ENCODE measurements at places on chromosomes 2 and 18. TPM values are rescaled to one million over a fixed set of nuclear protein-coding genes. Genes with fewer than 3 reads are reported as not detected.

The CCDC142 gene
- 31.1 TPM for total RNA-seq

The IGFBP5 gene
- total RNA-seq = 59.3 TPM

The NEB gene
- 3.2 TPM for total RNA-seq

The RAB17 gene
- total RNA-seq = under 0.01 TPM

The HOXD11 gene
- total RNA-seq = not detected

The MBD2 gene
- 28.1 TPM for total RNA-seq

The TEKT4 gene
- 2.5 TPM for total RNA-seq

The G6PC2 gene
- total RNA-seq = not detected

The CRACDL gene
- 3.7 TPM for total RNA-seq

The STK25 gene
- 204 TPM for total RNA-seq

The CELF4 gene
- total RNA-seq = 150 TPM

The AQP4 gene
- total RNA-seq = 549 TPM

The RELCH gene
- 86.3 TPM for total RNA-seq

The FSIP2 gene
- 2.3 TPM for total RNA-seq

The LINC00305 gene
- not detected for total RNA-seq

The SULT1C2 gene
- total RNA-seq = 0.23 TPM

The ARL5A gene
- total RNA-seq = 79.8 TPM

The WDR35 gene
- total RNA-seq = 32.8 TPM

The CTAGE1 gene
- not detected for total RNA-seq

The C2orf42 gene
- total RNA-seq = 30.7 TPM

The IL36RN gene
- total RNA-seq = not detected

The RHBDD1 gene
- 57.7 TPM for total RNA-seq

The PDCL3 gene
- 17.8 TPM for total RNA-seq

The SLC8A1 gene
- 190 TPM for total RNA-seq

The MC4R gene
- total RNA-seq = 14.8 TPM

The CAPN10 gene
- 20.5 TPM for total RNA-seq

The NEU4 gene
- total RNA-seq = 0.92 TPM

The GPR39 gene
- 1.2 TPM for total RNA-seq

The KANSL1L gene
- total RNA-seq = 82.4 TPM

Measured in diencephalon (tissue), 1 donor.